ENCODE measurements at places on chromosomes 7 and 10. TPM values are rescaled to one million over a fixed set of nuclear protein-coding genes. Genes with fewer than 3 reads are reported as not detected.

Gene ZFAND4
- 15.9 TPM for total RNA-seq

Gene CACNB2
- total RNA-seq = 12.1 TPM

DNA sequence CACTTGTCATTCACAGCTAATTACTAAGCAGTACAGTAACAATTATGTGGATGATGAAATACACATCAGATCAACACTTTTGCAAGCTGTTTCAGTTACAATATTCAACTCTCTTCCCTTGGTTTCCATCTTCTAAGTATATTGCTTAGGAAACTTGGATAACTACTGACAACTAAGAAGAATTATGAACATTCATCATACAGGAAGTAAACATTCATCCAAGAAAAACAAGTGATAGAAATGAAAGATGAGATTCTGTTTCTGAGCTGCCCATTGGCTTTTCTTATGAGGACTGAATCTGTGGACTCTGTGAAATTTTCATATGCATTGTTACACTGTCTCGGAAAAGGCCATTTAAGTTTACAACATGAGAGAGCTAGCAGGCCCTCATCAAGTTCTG lies 240.2 kb downstream of the PRKG1 start:
- DNase-seq = no peak

DNA sequence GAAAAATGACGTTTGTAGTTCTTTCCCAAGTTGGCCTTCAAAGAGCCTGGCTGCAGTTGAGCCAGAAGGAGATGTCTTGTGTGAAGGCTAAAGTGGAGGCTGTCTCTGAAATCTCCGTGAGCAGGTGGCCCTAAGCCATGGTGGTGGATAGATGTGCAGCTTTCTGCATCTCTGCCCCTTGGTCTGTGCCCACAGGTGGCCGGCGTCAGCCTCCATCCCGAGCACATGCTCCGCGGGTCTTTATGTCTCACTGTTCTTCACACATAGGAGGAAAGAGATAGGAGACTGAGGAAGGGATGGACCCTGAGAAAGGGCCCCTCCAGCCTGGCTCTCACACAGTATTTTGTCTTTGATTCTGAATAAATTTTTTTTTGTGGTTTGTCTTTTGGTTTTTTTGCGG lies 30.3 kb upstream of the SLC26A4 start:
- DNase-seq = no peak

- no peak for DNase-seq
These were observed 124.6 kb downstream of the CCNY start for GRCh38 chr10:35460852-35461460.

Gene ZNF727
- 0.69 TPM for total RNA-seq

DNA sequence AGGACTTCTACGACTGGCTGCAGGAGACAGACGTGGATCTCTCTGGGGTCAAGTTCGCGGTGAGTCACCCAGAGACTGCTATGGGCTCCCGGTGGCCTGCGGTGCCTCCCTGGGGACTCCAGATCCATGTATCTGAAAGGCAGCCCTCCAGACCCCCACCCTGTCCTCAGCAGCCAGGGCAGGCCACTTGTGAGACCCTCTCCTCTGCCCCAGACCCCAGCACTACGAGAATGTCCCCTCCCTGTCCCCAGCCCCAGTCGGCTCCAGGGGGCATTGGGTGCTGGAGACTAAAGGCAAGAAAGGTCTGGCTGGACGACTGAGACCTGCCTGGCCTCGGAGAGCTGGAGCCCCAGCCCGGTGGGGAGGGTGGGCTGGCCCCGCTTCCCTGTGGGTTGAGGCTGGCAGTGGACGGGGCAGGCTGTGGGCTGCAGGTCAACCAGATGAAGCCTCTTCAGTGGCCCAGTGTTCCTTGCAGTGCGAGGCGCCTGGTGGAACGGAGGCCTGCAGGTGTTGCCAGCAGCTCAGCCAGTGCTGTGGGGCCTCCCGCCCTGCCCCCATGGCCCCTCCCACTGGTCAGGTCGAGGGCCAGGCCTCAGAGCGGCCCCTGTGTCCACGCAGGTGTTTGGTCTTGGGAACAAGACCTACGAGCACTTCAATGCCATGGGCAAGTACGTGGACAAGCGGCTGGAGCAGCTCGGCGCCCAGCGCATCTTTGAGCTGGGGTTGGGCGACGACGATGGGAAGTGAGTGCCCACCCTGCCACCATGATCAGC lies 13.8 kb downstream of the TMEM120A start:
- DNase-seq = peak; percentile 21

DNA sequence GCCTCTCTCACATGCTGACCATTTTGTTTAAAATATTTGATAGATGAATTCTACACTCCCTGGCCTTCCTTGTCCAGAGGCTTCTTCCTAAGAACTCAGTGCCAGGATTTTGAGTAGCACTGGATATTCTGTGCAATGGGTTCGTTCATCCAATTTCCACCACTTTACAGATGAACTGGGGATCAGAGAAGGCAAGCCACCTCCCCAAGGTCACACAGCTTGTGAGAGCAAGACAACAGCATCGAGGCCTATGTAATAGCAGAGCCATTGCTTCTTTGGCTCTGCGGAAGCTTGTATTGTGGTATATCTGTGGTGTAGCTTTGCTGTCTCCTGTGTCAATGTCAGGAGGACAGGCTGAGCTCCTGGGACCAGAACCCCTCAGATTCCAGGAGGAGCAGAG lies 140.9 kb downstream of the PLPP4 start:
- DNase-seq = no peak

DNA sequence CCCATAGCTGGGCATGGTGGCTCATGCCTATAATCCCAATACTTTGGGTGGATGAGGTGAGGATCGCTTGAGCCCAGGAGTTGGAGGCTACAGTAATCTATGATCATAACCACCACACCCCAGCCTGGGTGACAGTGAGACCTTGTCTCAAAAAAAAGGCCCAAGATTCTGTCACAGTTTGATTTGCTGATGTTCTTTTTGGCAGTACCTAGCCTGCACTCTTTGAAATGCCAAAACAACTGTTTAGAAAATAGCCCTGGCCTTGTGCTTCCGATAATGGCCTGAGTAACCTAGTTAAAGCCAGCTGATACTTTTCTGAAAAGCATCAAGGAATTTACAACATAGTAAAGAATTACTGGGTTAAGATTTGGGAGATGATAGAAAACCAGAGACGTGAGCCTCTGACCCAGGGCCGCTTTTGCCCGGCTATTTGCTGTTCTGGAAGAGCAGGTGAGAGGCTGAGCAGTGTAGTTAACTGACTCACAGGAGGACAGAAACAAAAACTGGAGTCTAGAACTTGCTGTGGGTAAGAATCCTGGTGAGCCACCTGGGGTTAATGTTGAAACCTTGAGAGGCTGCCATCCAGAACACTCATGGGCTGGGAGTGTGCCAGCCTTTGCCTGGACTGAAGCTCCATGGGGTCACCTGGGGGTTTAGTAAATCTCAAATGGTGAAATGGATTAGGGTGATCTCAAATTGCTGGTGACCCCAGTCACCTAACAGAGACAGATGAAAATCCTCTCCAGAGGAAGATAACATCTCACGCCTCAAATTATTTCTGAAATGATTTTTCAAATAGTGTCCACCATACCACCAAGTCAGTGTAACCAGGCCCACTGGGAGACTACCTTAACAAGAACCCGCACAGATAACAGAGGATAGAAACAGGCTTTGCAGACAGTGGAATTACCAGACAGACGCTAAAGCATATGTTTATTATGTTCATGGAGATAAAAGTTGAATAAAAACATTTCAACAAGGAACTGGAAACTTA lies 51.8 kb downstream of the GALNT11 start:
- no peak for DNase-seq

DNA sequence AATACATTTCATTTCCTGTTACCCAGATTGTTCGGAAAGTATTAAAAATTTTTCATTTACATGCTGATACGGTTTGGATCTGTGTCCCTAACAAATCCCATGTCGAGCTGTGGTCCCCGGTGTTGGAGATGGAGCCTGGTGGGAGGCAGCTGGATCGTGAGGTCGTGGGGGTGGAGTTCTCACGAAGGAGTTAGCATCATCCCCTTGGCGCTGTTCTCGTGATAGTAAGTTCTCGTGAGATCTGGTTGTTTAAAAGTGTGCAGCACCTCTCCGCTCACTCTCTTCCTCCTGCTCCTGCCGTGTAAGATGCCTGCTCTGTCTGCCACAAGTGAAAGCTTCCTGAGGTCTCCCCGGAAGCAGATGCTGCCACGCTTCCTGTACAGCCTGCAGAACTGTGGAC lies 30.9 kb downstream of the PLEKHS1 start:
- no peak for DNase-seq

Data from colonic mucosa (tissue), 4 donors.